ENCODE measurements at places on chromosomes 2 and 18.
A peak's percentile ranks its signal among the peaks of the same experiment; 100 is the strongest.

DNA sequence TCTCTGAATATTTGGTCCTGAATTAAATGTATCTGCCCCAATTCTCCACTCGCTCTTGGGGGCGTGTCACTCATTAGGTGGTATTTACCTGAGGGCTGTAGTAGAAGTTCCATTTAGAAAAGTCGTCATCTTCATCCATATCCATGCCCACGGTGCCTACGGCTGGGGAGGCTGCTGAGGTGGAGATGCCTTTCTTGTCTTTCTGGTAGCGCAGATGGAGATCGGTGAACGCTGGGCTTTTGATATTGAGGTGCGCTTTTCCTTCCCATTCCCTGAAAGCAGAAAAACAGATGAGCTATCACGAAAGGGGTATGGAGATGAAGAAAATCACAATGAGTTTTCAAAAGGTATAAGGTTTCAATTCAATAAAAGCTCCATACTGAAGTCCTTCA is 39.7 kb downstream of the APOB start:
- no peak for DNase-seq

- DNase-seq, result no peak
Measured at GRCh38 chr2:234451242-234451641, 45.6 kb downstream of the ARL4C start.

DNA sequence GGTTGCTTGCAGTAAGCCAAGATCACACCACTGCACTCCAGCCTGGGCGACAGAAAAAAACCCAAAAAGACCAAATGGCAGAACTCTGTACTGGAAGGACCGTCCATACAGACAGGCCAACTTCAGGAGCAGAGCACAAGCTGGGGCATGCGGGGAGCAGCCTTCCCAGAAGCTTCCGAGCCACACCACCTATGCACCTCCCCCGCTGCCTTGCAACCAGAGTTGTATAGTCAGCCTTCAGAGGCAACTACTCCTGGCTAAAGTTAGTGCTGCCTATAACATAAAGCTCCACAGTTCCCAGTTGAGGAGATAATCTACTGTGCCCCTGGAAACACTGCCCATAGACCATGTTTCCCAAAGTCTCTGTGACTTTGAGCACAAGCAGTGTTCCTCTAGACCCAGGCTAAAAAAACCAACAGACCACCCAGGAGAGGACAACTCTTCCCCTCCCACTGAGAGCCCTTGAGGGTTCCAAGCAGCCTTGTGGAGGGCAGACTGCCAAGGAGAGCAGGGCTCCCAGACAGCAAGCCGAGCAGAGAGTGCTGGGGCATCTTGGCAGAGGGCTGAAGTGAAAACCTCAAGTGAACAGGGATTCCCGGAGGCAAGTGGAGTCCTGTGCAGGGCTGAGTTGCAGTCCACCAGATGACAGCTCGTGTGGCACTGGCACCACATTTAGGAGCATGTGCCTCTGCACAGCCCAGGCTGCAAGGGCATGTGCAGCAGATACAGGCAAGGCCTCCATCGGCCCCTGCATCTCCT is 6.8 kb downstream of the SFT2D3 start:
- DNase-seq, result no peak

DNA sequence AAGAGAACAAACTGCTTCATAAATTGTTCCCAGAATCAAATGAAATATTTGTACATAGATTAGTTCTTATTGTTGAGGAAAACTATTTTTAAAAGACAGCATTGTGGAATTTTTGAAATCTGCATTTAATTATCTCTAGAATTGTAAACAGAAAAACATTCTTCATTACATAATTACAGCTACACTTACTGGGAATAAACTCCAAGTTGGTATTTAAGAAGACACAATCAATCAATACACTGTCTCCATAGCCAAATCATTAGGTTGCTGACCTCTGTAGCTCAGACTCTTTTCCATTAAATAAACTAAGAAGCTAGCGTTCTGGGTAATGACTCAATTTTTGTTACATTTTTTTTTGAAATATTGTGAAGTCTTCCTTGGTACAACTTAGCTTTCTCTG is 70.2 kb upstream of the PIEZO2 start:
- DNase-seq, result no peak

DNA sequence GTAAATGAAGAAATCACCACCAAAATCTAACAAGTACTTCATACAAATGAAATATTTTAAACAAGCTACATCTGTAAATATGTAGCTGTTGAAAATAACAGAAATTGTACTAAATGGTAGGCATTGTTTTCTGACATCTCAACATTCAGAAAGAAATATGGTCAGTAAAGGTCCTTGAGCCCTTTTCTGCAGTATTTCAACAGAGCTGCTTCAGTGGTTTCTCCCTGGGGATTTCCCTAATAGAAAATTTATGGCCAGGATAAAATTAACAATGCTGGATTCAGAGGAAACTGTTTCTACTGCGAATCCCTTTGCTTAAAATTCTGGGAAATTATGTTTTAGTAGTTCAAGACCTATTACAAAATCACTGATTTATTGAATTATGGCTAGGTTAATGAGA is 256.6 kb downstream of the PIEZO2 start:
- DNase-seq, result no peak

- no peak for DNase-seq
Measured at GRCh38 chr18:70289351-70290312, 787 bp downstream of the SOCS6 start.

GRCh38 chr2:69773206-69773605 is 31.3 kb downstream of the ANXA4 start:
- DNase-seq, result peak; percentile 37

- DNase-seq, result no peak
Measured at GRCh38 chr2:19127616-19128015, 230.8 kb downstream of the OSR1 start.

GRCh38 chr2:71934595-71935261 is 212.9 kb downstream of the CYP26B1 start:
- peak; percentile 63 for DNase-seq

DNA sequence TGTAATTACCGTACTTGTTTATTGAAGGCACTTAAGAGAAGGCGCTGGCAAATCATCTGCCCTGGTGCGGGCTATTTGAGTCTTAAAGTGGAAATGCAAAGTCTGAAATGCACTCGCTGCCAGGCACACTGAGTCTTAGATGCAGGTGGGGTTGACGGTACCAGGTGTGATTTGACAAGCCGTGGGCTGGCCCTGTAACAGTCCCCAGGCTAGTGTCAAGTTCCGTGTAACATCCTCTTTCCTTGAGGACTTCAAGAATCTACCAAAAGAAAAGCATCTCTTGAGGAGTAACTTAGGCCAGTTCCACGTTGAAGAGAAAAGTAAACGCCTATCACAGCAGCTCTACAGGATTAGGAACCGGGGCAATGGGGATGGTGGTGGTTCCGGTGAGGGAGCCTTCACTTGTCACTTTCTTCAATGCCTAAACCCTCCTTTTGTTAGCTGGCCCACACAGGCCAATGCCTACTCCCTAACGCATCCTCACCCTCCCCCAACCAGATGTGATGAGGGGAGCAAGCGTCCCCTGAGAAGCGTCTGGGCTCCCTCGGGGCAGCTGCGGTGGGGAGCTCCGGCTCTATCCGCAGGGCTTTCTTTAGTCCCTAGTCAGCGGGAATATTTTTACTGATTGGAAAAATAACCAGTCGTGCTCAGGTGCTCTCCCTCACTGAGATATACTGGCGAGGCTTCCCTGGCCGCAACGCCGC is 1.5 kb upstream of the UGP2 start:
- DNase-seq, result no peak

DNA sequence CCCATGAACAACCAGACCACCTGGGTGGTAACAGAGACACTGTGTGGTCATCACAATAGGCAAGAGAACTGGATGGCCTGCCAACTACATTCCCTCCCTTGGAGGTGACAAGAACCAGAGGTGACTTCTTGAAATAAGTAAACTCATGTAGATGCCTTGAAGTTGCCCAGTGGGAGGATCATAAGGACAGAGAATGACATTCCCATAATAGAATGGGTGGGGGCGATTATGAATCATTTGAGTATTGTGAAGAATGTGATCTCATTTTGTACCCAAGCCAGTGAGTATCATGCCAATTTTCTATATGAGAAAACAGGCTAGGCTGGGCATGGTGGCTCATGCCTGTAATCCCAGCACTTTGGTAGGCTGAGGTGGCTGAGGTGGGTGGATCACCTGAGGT is 211.4 kb upstream of the GYPC start:
- DNase-seq, result no peak

DNA sequence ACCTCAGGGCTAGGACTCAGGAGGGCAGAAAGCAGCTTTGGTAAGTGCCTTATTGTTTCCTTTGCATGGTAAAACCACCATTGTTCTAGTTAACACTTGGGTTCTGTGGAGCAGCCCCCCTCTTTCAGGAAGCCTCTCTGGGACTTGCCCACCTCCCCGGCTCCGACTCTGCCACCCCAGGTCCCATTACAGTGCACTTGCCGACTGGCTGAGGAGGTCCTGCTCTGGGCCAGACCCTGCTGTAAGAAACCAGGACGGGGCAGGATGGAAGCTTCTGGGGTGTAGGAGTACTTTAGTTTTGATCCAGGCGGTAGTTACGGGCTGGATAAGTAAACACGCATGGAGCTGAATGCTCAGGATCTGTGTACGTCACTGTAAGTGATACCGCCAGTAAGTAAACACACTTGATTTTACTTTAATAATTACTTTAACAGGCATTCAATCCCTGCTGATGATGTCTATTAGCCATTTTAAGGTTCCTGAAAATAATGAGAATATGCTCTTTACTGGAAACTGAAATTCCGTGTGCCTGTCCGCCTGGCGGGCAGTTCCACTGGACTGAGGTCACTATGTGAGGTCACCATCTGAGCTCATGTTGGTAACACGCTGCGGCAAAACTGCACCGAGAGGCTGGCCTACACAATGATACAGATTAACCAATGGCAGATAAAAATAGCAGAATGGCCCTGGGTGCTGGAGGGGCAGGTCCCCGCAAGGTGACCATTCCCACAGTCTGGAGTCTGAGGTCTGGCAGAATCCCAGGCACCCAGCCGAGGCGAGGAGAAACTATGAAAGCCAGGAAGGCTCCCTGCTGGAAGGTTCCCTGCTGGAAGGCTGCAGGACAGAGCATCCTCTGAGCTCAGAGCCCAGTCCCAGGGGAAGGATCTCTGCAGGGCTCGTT is 25.2 kb downstream of the HS1BP3 start:
- DNase-seq, result no peak

DNA sequence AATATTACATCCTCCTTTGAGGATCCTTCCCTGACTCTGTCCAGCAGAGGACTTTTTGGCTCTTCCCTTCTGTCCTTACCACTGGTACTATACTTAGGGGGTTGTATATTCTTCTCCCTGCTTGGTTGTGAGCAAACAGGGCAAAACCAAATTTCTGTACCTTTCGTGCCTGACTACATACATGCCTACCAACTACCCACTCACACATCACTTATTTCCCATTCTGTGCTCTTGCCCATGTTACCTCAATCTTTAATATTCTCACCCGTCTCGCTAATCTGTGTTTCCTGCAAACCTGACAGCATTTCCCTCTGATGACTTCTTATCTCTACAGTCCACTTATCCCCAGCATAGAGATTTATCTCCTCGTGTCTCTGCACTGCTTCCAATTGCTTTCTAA is 58.6 kb downstream of the FTCDNL1 start:
- DNase-seq, result no peak

DNA sequence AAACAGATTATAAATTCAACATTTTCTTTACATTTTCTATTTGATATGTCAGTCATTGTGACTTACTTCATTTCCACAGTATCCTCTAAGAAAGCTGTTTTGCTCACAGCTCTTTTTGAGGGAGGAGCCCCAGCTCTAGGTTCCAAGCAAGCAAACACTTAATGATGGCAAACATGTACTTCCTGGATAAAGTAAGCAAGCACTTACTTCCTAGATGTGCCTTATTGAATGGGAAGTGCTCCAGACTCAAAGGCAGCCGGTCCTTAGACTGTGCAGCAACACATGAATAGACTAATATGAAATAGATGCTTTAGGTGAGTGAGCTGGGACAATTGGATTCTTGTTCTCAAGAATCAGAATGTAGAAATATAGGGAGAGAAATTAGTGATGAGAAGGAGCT is 2149.8 kb upstream of the PIK3C3 start:
- no peak for DNase-seq

- DNase-seq, result peak; percentile 49
Measured at GRCh38 chr2:168119515-168120141, 127.8 kb downstream of the STK39 start.

DNA sequence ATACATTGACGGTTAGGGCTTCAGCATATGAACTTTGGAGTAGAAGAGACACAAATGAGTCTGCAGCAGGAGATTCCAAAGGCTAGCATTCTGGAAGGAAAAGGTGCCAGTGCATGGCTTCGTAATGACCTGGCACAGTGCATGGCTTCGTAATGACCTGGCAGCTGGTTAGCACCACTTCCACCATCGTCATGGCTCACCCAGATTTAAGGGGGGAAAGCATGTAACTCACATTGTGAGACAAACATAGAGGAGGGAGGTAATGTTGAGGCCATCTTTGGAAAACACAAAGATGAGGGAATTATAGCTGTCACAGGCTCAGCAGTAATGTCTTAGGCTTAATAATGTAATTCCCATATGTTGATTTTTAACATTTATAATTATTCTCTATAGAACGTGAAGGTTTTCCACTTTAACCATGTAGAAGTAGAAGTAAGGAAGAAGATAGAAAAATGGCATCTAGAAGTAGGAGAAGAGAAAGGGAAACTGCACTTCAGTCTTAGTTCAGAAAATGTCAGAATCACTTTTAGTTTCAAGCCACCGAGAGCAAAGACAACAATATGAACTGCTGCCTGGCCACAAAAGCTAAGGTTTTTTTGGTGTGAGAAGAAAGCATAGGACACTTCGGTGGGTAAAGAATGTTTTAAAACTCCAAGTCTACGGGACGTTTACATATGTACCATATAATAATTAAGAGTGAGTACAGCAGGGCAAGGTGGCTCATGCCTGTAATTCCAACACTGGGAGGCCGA is 6.8 kb upstream of the STK25 start:
- DNase-seq, result no peak

- no peak for DNase-seq
Measured at GRCh38 chr2:167406558-167406957, 518.3 kb downstream of the XIRP2 start.

Data from H4 (cell line).